ENCODE measurements at places on chromosomes 2 and 18. TPM values are rescaled to one million over a fixed set of nuclear protein-coding genes. Genes with fewer than 3 reads are reported as not detected.

The ITGB6 gene
- total RNA-seq, result 0.13 TPM

The MEP1B gene
- total RNA-seq, result not detected

The SERPINB3 gene
- total RNA-seq, result not detected

The ANKRD36 gene
- 157 TPM for total RNA-seq

The MAL gene
- total RNA-seq, result not detected

The NBAS gene
- 82.6 TPM for total RNA-seq

The HOXD12 gene
- total RNA-seq, result not detected

The SIX2 gene
- 0.14 TPM for total RNA-seq

The ARHGEF4 gene
- total RNA-seq, result not detected

The PLCD4 gene
- total RNA-seq, result 0.79 TPM

The LDLRAD4 gene
- 1.6 TPM for total RNA-seq

The NYAP2 gene
- total RNA-seq, result not detected

The ALLC gene
- not detected for total RNA-seq

The ATG16L1 gene
- 43.1 TPM for total RNA-seq

The PDK1 gene
- total RNA-seq, result 19.9 TPM

The ZNF892 gene
- 6.4 TPM for total RNA-seq

The DHRS9 gene
- 0.29 TPM for total RNA-seq
